ENCODE measurements at places on chromosomes 3 and 15. TPM values are rescaled to one million over a fixed set of nuclear protein-coding genes. Genes with fewer than 3 reads are reported as not detected.

The GOLGA6L1 gene
- not detected for total RNA-seq

The TEX55 gene
- total RNA-seq, result not detected

- no peak for DNase-seq
Observed at GRCh38 chr15:38455092-38455491, 1.2 kb downstream of the FAM98B start.

GRCh38 chr15:65264863-65265430 lies 21.7 kb downstream of the PARP16 start:
- DNase-seq, result no peak

DNA sequence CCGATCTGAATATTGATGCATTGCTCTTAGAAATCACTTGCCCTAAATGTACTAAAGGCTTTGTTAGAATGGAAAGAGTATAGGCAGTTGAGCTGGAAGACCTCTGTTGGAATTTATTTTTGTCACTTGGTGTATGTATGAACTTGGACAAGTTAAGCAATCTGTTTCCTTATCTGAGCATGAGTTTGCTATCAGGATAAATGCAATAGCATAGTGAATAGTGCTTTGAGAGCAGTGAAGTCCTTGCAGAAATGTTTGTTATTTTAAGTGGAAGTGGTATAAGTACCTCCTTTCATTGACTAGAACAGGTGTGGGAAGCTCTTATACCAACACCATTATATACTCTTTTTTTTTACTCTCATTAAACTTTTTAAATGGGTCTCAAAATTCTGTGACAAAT lies 146.4 kb upstream of the ONECUT1 start:
- DNase-seq, result no peak

All from activated naive CD4-positive, alpha-beta T cell treated with anti-CD3 and anti-CD28 coated beads for 36 hours (primary cell).